ENCODE measurements at places on chromosomes 11 and 22.

DNA sequence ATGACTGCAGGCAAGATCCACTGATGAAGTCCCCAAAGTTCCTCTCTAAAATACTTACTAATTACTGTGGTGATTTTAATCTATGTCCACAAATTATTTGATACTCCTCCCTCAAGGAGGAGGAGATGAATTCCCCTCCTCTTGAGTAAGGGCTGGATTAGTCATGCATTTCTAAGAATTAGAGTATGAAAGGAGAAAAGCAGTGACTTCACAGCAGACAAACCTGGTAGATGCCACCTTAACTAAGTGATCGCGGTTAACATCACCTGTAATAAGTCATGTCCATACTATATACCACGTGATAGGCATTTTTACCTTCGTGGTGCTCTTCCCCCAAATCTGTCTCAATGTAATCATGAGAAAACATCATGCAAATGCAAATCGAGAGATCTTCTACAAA, 52.0 kb upstream of the TSPAN18 start:
- no peak for DNase-seq

DNA sequence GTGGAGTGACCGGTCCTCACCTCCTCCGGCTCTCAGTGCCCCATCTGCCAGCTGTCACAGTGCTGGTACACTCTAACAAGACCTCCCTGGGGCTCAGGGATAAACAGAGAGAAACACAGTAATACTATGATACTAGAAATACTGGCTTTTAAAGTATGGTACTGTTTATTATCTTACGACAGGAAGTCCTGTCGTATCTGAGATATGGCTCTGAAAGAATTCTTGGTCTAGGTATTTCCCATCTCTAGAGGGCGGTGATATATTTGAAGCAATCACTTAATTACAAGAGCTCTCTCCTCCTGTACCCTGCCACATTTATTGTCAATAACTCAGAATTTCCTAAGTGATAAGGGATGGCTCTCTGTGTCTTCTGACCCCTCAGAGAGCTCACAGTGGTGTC, 119.1 kb downstream of the RRM1 start:
- no peak for DNase-seq

- DNase-seq: no peak
Observed at GRCh38 chr11:57798905-57799559, 37.4 kb downstream of the CTNND1 start.

DNA sequence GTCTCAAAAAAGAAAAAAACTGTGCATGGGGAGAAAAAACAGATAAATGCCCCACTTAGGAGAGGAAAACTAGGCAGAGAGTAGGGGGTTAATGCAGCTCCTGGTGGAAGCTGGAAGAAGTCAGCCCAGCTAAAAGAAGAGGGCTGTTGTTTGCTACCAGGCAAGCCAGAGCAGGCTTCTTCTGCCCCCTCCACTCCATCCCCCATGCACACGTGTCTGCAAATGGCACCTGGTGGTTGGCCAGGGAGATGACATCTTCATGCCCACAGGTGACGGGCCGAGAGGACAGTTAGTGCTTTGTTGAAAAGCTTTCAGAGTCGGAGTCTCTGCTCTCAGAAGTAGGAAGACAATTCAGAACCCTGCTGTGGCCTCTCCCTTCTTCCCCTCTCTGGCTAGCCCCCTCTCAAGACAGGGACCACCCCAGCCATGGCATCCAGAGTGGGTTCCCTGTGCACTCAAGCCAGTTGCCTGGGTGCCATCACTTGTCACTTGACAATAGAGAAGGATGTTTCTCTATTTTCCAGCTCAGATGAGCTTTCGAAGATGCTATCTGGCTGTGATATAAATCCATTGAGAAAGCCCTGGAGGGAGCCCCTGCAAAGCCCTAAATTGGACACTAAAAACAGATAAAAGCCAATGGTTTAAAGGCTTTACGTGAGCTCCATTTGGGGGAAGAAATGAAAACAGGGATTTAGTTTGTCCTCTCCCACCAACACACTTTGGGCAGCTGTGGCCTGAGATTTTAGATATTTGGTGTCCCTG, 142.0 kb downstream of the TRIM29 start:
- DNase-seq: no peak

GRCh38 chr11:13448876-13449275, 14.1 kb downstream of the BTBD10 start:
- DNase-seq: no peak

DNA sequence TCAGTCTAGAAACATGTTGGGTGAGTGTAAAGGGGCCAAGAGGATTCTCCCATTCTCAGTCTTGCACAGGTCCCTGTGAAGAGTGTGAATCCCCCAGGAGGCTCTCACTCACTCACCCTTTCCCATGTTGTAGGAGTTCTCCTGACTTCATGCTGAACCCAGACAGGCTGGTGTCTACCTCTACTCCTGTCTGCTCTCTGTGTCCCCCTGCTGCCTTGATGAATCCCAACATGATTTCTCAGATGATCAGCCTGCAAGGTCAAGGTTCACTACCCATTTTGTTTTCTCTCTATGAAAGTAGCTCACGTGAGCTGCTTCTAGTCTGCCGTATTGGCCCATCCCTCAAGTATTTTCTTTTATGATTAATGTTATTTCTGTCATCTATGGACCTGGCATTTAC, 500.6 kb downstream of the ETS1 start:
- no peak for DNase-seq

- DNase-seq: no peak
Observed at GRCh38 chr11:75577207-75577606, 15.2 kb downstream of the SERPINH1 start.

GRCh38 chr22:31046539-31047226, 34.4 kb upstream of the SMTN start:
- DNase-seq: peak; percentile 70

DNA sequence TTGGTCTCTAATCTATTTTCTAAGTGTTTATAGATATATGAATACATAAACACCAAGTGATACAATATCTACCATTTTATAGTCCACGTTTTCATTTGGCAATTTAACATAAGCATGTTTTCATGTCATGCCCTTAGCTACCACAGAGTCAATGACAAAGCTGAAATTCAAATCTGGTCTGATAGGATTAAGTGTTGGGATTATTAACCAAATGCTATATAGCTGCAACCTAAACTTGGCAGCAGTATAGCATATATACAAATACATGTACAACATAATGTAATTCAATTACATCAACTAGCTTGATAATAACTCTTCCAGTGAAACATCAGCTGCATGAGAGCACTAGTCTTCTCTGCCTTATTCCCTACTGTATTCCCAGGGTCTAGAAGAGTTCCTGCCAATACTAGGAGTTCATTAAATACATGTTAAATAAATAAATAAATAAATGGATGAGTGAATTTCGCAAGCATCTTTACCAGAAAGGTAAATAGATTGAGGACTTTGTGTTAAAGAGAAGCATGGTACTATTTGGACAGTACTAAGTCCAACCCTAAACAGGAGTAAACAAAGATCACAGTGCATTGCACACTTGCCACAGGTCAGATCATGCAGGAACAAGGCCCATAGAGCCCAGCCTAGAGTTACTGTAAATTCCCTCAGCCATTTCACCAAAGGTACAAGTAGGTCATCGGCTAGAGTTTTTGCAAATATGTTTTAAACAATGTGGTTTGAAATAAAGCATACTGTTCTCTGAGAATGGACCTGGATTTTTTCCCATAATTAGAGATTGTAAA, 12.8 kb downstream of the SAA4 start:
- DNase-seq: no peak

DNA sequence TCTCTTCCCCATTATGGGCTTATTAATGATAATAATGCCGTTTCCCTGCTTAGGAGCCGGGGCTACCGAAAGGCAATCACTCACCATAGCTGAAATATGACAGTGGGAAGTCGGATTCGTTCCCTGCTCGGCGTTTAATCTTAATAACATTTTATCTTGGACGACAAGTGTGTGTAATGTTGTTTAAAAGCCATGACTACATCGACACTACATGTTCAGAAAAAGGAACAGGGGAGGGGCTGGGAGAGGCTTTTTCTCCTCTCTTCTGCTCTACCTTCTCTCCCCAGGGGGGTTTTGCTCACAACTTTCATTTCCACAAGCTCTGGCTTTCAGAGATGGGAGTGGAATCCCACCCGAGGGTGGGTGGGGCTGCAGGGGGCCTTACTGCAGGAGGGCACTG, 105.5 kb downstream of the DSCAML1 start:
- peak; percentile 67 for DNase-seq

DNA sequence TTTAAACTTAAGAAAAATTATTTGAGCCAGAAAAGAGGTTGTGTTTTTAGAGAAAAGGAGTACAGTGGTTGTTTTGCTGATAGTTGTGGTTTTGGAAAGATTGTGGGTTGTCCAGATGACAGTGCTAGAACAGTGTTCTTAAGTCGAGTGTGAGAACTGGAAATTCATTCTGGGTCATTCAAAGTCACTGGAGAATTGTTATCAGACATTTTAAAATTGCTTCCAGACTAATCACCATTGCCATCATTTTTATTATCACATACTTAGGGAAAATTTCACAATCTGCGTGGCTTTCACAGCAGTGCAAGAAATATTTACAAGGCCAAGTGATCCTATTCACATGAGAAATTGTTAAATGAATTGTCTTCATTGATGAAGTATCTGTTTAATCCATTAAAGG, 242.2 kb upstream of the DDI1 start:
- DNase-seq: no peak

GRCh38 chr11:27081056-27081455, 40.4 kb downstream of the BBOX1 start:
- no peak for DNase-seq

DNA sequence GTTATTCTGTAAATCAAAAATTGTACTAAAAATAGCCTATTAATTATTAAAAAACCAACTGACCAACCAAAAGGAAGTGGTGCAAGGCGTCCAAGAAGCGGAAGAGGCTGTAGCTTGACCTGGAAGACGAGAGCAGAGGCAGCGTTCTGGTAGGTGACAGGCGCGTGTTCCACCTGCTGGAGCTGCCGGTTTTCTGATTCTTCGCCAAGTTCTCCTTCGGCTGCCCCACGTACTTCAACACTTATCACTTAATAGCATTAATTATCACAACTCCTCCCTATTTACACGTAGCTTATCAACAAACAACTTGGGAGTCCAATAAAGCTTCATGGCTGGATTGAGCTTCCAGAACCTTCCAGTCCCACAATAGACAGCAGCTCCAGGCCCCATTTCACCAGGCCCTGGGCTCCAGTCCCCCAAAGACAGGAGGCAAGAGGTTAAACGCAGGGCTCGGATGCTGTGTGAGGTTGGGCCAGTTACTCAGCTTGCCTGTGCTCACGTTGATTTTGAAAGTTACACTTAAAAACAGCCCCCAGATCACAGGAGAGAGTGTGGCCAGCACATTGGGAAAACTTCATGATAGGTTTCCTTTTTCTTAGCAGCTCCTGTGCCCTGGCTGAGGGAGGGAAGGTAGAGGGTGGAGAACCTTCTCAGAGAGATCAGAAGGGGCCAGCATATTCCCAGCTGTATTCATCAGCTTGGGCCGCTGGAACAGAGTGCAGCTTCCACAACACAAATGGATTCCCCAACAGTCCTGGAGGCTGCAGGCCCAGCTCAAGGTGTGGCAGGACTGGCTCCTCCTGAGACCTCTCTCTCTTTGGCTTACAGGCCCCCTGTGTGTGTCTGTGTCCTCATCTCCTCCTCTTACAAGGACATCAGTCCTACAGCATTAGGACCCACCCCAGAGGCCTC, 54.2 kb upstream of the FGF3 start:
- no peak for DNase-seq

DNA sequence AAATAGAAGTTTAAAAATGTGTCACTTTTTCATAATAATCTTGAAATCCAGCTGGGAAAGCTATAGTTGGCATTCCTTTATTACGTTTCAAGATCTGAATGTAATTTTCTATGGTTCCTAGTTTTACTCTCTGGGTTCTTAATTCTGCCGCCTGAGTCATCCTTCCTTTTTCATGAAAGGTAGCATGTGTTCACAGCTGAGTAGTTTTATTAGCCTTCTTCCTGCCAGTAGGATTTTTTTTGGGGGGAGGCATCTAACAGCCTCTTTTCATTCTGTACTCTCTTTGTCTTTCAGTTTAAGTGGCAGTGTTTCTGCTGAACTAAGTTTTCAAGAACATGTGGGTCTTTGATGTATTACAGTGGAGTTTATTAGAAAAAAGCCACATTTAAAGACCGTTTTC, 36.5 kb downstream of the OR2AG2 start:
- DNase-seq: no peak

GRCh38 chr11:10443721-10444235, 11.3 kb upstream of the AMPD3 start:
- no peak for DNase-seq

GRCh38 chr11:111540114-111540936, at the start of gene LAYN:
TSS of gene LAYN (plus strand) at chr11:111540720. CDS start at chr11:111540844, 124 bp downstream.
- DNase-seq: peak; percentile 36

GRCh38 chr11:12110714-12111548, 541 bp downstream of the MICAL2 start:
- DNase-seq: peak; percentile 52

DNA sequence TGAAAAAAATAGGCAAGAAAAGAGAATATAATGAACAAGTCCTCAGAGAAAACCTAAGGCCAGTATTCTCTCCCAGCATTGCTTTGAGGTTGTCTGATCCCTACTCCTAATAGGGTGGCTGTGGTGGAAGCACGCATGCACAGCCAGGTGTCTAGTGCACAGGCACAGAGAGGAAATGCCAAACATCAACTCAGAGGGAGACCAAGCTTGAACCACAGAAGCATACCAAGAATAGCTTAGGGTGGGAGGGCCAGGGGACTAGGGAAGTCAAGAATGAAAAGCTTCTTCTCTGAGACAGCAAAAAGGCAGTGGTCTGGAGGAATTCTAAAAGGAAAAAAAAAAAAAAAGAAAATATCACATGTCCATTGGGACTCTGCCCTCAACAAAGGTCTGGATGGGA, 244.1 kb upstream of the API5 start:
- DNase-seq: no peak

DNA sequence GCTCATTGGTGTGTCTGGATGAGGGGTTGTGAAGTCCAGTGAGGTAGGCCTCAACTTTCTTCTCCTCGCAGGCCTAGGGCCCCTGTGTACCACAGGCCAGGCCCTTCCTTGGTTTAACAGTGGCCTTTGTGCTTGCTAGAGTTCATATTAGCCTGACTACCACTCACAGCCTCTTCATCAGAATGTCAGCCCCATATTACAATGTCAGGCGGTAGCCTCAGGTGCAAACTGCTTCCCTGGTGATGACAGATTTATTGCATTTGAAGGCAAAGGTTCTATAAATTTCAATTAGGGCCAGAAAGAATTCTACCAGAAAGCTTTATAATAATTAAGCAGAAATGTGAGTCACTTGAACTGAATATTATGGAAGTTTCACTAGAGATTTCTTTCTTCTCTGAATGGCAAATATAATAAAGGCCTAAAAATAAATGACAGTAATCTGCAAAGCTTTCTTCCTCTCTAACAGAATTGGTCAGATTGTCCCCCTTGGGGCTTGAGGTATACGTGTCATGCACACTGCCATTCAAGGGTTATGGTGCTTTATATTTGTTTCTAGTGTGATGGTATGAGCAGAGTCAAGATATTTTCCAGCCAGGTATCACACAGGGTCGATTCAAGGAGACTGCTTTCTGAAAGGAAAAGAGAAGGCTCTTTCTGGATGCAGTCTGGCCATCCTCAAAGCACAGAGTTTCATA, 210.3 kb downstream of the CWF19L2 start:
- DNase-seq: no peak

- DNase-seq: peak; percentile 19
Observed at GRCh38 chr11:33936725-33937604, 45.1 kb upstream of the LMO2 start.

DNA sequence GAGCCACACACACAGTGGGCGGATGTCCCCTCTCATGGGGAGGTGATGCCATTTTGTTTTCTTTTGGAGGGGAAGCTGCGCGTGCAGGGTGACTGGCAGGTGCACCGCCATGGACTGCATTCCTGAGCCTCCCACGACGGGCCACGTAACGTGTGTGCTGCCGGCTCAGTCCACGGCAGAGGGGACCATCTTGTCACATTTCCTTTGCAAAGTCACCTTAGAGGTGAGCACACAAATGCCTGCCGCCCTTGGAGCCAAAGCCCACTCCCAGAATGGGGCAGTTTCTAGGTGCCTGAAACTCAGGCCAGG, 262.5 kb downstream of the CTTN start:
- no peak for DNase-seq
